ENCODE measurements at places on chromosomes 6 and 20.

GRCh38 chr6:38806271-38806670 lies 91.2 kb downstream of the DNAH8 start:
- DNase-seq, result peak; percentile 38

- no peak for DNase-seq
Measured at GRCh38 chr6:1570848-1571247, 38.9 kb upstream of the FOXC1 start.

- no peak for DNase-seq
Measured at GRCh38 chr6:97306544-97307320, 23.7 kb upstream of the MMS22L start.

GRCh38 chr6:112571488-112572270 lies 224.5 kb downstream of the RFPL4B start:
- no peak for DNase-seq

DNA sequence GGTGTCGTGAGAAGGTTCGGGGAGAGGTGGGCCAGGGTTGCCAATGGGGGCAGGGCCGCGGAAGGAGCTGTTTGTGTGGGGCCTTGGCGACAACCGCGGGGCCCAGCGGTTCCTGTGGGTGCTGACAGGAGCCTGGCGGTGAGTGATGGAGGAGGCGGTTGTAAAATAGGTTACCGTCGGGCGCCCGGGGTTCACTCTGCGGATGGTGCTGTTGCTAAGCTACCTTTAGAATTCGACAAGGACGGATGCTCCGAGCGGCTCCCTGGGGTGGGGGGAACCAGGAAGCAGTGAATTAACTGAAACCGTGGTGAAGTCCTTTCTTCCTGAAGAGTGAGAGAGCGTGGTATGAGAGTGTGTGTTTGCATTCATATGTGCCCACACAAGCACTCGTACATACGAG lies 61.7 kb downstream of the CDH22 start:
- DNase-seq, result peak; percentile 79

- no peak for DNase-seq
Measured at GRCh38 chr6:81589465-81590313, 162.8 kb downstream of the TENT5A start.

DNA sequence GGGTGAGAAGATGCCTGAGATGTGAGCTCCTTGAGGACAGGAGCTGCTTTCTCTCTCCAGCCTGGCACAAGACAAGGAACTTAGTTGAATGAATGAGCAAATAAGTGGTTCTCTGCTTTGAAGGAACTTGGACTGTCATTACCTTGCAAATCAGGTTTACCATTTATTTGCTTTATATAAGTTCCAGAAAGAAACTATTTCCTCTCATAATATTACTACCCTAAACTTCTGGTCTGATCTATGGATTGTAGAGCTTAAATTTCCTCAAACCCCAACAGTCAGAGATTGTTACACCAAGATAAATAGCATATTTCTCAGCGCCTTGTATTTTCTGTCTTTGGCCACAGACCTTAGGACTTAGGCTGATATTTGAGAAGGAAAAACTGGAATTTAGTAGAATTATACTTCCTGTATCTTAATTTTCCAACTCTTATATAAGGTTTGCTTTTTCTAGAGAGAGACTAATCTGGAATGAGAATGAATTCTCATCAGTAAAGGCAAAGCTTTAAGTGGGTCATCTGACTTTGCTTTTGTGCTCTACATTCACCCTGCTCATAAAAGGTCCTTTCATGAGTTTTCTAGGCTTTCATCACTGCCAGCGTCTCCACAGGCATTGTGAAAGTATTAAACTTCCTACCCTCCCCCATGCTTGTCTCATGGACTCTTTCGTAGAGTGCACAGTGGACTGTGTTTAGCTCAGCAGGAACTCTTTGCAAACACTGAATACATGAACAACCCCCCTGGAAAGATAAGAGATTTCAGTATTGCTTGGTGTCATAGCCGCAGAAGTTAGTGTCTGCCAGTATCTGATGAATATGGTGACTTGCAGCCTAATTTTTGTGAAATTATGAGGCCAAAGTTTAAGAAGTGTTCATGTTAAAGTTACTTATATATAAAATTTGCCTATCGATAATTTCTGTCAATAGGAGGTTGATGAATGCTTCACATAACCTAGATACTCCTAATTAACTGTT lies 74.0 kb downstream of the PTPRA start:
- DNase-seq, result peak; percentile 92

DNA sequence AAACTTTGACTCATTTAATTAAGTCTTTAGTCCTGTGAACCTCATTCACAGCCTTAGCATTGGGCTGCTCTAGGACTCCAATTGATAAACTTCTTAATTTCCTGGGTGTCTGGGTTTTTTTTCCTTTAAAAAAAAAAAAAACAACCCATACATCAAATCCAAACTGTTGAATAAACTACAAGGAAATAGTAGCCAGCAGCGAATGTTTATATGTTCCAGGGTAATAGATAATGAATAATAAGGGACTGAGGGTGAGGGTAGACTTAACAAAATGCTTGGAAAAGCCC lies 563.5 kb upstream of the AGPAT4 start:
- no peak for DNase-seq

Measured in NCI-H345 (cell line).